ACHN (cell line): ENCODE measurements at places on chromosomes 5 and 9.
A peak's percentile ranks its signal among the peaks of the same experiment; 100 is the strongest.

- no peak for DNase-seq
Measured at GRCh38 chr9:127180457-127181314, 58.3 kb upstream of the ANGPTL2 start.

DNA sequence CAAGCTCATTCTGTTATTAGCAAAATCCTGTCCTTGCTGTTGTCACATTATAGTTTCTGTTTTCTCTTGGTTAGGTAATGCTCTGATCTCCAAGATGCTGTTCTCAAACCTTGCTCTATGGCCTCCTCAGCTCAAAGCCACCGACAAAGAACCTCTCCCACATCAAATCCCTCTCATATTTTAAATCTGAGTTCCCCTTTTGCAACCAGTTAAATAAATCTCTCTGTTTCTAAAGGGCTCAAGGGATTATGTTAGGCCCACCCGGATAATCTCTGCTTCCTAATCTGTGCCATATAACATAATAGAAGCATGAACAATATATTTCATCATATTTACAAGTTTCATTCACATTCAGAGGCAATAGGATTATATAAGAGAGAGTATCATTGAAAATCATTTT lies 286.0 kb downstream of the CYLC2 start:
- no peak for DNase-seq

DNA sequence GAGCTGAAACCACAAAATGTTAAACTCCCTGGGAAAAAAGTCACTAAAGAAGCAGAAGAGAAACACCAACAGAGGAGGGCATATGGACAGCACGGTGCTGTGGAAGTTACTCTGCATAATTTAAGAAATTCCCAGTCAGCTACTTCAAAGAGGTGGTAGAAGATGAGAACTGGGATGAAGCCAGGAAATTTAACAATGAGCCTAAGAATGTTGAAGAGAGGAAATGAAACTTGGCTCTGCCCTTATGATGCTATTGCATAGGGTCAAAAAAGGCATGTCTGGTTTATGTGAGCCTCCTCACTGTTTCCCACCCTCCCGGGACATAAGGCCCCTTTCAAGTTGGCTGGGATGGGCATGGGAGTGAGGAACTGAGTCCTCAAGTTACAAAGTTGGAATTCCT lies 25.4 kb upstream of the SNX18 start:
- no peak for DNase-seq

DNA sequence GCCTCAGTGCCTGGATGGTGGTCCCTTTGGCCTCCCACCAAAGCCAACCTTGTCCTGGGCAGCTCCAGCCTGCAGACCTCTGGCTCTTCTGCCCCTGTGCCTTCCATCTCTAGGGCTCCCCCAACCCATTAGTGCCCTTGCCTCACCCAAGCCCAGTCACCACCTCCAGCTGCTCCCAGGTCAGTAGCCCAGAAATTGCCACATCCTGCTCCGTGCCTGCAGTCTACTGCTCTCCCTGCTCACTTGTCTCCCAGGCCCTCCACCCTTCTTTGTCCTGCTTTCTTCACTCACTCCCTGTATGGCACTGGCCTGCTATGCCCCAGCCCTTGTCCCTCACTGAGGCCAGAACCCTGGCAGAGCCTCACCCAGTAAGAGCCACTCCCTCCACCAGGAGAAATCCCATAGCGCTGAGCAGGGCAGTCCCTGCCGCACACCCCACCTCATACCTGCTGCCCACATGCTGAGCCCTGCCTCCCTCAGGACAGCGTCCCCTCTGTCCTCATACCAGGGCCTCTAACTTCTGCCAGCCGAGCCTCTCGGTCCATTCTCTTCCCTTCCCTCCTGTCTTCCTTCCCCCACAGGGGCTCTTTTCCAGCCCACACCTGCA lies 44.4 kb downstream of the JADE2 start:
- DNase-seq = no peak

DNA sequence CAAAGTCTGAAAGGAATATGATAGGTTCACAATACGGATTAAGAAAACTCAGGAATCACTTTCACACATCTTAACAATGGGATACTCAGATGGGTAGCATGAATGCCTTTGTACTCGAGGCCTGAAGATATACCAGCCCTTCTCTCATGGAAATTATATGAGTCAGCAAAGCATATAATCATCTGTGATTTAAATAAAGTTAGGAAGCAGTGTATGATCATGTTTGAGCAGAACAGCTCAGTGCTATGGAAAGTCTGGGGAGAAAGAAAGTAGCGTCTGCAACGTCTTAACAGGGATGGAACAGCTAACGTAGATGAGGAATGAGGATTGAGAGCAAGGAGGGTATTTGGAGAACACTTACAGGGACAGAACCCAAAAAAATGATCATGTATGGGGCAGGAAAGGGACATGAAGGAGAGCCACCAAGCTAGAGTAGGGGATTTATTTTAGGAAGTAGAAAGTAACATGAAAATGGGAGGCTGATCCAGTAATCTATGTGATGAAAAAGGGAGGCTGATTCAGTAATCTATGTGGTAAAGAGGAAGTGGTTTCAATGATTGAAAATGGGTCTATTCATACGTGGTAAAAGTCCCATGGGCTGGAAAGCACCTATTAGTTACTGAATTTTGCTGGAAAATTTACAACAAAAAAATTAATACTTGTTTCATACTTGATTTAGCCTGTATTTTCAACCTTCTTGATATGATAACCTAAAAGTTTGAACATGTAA lies 85.9 kb downstream of the GNA14 start:
- DNase-seq = no peak

- DNase-seq = peak; percentile 71
Measured at GRCh38 chr5:151063142-151063989, 17.5 kb downstream of the TNIP1 start.

DNA sequence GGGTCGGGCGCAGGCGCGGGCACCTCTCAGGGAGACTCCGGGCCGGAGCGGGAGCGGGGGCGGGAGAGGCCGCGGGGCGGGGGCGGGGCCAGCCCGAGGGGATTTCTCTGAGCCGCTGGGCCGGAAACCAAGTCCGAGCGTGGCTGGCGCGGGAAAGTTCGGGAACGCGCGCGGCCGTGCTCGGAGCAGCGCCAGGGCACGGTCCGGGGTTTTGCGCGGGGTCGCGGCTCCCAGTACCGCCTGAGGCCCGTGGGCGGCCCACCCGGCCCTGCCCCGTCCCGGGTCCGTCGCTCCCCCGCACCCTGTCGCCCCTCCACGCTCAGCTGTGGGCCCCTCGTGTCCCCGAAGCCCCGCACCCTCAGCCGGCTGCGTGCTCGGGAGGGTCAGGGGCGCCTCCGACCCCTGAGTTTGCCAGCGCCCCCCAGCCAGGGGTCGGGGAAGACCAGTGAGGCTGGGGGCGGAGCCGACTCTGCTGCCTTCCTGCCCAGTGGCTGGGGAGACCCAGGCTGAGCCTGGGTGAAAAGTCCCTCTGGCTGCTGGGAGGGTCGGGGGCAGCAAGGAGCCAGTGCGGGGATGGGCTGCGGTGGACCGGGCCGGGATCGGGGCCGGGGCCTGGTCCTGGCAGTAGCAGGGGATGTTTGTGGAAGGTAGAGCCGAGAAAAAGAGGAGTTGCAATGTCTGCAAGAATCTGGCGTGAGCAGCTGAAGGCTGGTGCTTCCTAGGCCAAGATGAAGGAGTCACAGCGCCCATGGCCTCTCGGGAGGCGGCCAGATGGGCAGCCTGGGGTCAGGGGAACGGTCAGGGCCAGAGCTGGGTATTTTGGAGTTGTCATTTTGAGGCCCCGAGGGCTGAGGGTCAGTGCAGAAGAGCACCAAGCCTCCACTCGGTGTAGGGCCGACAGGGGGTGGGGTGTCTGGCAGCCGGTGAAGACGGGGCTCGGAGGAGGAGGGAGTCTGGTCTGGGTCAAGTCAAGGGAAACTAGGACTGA lies 588 bp downstream of the TRAF2 start:
- DNase-seq = peak; percentile 33

GRCh38 chr5:118193194-118193905 lies 795.0 kb downstream of the DTWD2 start:
- DNase-seq = no peak

- no peak for DNase-seq
Measured at GRCh38 chr9:131578731-131579504, 33.6 kb downstream of the PRRT1B start.

GRCh38 chr5:55232985-55233928 lies at the start of gene CCNO:
Gene CCNO, minus strand, starts transcription at chr5:55233608. Its CDS starts 85 bp downstream, at chr5:55233523.
- DNase-seq = peak; percentile 89

GRCh38 chr5:77168879-77169244 lies 41.6 kb upstream of the PDE8B start:
- DNase-seq = no peak

GRCh38 chr5:115181757-115182156 lies 12.0 kb upstream of the TRIM36 start:
- no peak for DNase-seq

GRCh38 chr5:107484281-107484680 lies 186.5 kb downstream of the EFNA5 start:
- no peak for DNase-seq

DNA sequence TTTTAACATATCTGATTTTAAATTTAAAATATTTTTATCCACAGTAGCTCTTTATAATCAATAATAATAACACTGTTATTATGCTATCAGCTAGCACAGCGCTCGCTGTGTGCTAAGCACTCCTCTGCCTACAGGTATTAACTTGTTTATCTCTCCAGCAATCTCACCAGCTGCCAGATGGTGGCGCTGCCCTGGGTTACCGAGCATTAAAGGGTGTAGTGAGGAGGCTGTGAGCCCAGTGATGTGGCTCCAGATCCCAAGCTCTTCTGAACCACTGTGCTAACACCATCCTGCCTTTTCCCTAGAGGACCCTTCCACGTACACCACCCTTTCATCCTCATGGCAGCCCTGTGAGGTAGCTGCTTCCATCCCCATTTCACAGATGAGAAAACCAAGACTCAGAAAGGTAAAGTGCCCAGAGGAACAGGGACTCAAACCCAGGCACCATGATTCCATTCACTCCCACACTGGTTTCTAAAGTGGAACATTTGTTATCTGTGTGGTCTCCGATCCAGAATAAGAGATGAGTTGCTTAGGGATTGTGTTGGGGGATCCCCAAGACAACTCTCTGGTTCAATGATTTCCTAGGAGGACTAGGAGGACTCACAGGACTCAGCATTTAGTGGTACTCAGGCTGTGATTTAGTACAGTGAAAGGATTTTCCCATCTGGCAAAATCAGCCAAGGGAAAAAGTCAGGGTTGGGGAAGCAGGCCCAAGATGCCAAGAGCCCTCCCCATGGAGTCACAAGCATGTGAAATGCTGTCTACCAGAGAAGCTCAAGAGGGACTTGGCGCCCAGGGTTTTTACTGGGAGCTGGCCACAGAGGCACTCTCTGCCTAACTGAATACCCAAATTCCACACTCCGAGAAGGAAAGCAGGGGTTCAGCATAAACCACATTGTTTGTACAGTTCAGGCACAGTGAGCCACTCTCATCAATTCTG lies 7.0 kb downstream of the IGFBPL1 start:
- peak; percentile 44 for DNase-seq

DNA sequence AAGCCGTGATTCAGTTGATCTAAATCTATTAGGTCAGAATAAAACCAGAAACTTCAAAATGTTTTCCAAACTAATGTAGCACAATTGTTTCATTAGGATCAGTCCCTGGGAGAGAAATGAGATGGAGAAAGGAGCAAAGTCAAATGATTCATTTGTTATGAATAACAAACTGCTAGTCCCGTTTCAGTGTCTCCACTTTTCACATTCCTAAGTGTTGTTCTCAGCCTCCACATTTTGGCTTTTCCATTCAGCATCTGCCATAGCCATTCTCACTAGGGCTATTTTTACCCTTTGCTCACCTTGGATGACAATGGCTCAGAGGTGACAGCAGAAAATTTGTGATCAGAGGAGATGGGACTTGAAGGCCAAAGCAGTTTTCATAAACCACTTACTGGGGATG lies 314.1 kb upstream of the KIF2A start:
- DNase-seq = no peak

GRCh38 chr9:120659209-120659608 lies 55.1 kb downstream of the MEGF9 start:
- no peak for DNase-seq

DNA sequence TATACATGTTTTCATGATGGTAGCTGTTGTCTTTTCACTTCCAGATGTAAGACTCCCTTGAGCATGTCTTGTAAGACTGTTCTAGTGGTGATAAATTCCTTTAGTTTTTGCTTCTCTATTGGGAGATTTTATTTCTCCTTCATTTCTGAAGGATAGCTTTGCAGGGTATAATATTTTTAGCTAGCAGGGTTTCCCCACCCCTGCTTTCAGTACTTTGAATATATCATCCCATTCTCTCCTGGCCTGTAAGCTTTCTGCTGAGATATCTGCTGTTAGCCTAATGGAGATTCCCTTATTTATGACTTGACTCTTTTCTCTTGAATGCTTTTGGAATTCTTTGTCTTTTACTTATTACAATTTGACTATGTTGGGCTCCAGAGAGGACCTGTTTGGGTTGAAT lies 211.0 kb downstream of the GDNF start:
- DNase-seq = no peak

DNA sequence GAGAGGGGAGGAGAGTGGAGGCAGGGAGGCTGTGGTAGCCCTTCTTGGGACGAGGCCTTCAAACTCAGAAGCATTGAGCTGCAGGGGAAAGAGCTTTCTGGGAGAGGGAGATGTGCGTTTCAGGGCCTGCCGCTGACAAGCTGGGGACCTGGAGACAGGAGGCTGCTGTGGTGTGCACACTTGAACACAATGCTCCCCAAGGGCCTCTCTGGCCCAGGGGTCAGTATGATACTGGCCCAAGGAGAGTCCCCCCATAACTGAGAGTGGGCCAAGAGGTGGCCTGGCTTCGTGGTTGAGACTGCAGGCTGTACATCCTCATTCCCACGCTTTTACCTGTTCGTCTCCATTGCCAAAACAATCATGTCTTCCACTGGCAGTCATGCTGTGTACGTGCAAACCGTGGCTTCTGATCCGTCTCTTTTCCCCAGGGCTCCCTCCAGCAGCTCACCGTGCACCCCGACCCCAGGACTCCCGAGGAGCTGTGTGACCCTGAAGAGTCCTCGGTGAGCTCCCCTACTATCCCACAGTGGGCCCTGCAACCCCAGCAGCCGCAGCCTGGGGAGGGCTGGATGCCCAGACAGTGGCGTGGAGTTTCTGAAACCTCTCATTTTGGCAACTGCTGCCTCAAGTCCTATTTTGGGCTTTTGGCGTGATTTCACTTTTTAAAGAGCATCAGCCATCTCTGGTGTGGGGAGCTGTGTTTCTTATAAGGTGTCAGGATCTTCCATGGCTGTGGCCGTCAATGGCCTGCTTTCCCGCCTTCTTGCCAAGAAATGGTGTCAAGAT lies 43.4 kb downstream of the COL15A1 start:
- DNase-seq = no peak
